ENCODE measurements at places on chromosomes 4 and X.
A peak's percentile ranks its signal among the peaks of the same experiment; 100 is the strongest.

- H3K27ac ChIP-seq, result peak overlapping the region; percentile 96
- peak; percentile 51 for DNase-seq
- peaks cover 29% of the 10 kb centered on the region for H3K4me1 ChIP-seq
- no peaks in the 10 kb centered on the region for H3K27me3 ChIP-seq
- H3K4me3 ChIP-seq, result peak overlapping the region; percentile 61
- no peaks in the 10 kb centered on the region for H3K36me3 ChIP-seq
These were observed 35.9 kb downstream of the ETDC start for GRCh38 chrX:135345107-135345589.

DNA sequence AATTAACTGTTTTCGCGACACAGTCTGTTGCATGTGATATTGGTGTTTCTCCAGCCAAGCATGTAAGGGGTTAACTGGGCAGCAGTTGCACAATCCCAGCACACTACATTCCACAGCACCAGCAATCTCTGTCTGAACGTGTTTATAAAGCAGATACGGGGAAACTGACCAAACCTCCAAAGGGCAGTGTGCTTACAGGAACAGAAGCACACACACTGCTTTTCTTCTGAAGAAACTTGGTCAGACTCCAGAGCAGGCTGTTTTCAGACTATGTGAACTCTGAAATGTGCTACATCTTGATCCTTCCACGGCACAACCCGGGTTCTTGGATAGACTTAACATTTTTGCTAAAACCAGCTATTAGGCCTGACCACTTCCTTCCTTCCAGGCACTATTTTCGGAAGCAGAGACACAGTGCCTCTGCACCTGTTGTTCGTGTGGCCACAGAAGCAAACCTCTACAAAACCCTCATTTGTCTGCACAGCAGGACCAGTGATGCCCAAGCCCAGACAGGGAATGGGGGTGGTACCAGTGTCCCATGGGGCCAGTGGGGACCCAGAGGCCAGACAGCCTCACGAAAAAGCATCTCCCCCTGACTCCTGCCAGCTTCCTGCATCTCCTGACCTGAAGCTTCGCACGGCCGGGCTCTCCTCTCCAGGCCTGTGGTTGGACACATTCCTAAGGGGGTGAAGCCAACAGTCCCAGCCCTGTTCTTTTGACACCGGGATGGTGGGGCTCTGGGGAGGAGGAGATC is 90.1 kb downstream of the IRF2 start:
- peak overlapping the region; percentile 20 for H3K4me3 ChIP-seq
- H3K4me1 ChIP-seq, result peaks cover 62% of the 10 kb centered on the region
- H3K27ac ChIP-seq, result peak overlapping the region; percentile 88
- H3K27me3 ChIP-seq, result no peaks in the 10 kb centered on the region
- peak; percentile 78 for DNase-seq

DNA sequence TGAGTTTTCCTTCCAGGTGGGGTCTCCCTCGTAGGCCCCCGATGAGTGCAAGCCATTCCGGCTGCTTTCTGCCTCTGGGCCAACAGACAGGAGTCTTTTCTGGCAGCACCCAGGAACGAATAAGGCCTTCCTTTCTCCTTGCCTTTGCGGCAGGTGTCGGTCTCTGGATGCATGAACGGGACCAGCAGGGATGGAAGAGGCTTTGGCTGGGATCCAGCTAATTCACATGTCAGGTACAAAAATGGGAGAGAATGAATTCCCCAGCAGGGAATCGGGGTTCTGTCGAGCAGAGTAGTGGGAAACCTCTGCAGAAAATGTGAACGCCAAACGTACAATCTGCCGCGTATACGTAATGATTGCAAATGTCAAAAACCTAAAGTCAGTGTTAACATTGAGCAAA is 146.1 kb upstream of the TBL1X start:
- H3K27me3 ChIP-seq, result no peaks in the 10 kb centered on the region
- no peak overlapping the region for H3K4me3 ChIP-seq
- DNase-seq, result no peak
- H3K4me1 ChIP-seq, result no peaks in the 10 kb centered on the region
- no peak overlapping the region for H3K27ac ChIP-seq

DNA sequence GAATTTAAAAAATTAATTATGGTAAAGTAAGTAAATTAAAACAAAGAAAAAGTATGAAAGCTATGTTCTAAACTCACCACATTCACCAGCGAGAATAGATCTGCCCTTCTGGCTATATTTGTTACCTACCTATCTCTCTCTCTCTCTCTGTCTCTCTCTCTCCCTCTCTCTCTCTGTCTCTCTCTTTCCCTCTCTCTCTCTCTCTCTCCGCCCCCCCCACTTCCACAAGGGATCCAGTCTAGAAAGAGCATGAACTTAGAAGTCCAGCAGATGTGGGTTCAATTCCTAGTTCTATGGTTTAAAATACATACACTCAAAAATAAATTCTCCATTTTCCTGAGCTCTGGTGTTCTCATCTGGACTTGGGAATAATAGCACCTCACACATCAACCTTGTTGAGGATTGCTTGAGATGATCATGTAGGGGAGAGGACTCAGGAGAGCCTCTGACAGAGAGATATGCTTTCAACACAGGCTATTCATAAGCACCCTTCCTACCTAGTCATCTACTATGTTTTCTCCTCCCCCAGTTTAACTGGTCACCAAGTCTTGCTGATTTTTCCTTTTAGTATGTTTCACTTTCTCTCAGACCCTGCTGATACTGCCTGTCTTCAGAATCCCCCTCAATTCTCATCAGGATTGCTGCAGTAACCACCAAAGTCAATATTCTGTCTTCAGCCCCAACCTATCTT is 64.7 kb downstream of the SLC7A11 start:
- H3K36me3 ChIP-seq, result no peaks in the 10 kb centered on the region
- no peaks in the 10 kb centered on the region for H3K27me3 ChIP-seq
- peaks cover 19% of the 10 kb centered on the region for H3K4me1 ChIP-seq
- H3K27ac ChIP-seq, result no peak overlapping the region
- H3K4me3 ChIP-seq, result no peak overlapping the region

DNA sequence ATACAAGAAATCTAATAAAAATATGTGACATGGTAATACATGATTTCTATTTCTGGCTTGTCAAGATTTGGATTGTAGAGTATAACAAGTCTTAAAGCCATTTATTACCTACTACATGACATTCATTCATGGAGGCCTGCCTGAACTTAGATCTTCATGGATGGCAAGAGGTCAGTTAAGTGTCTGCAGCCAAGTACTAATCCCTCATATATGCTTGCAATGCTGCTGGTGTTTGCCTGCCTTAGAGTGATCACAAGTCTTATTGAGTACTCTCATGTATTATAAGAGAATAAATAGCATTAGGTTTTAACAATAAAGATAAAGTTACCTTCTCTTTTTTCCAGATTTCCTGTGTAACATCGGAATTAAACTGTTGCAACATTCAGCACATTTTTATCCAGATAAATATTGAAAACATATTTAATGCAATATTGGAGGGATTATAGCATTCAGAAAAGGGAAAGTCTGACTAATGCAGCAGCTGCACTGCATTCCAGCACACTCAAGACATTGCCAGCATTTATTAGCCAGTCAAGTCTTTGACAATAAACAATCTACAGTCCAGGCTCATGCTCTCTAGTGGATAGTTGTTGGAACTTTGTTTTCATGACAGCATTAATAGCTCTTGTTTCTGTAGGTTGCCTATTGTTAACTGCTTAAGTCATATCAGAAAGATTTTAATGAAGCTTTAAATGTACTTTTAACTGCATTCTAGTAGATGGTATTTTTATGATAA is 737.1 kb downstream of the FAT4 start:
- no peak overlapping the region for H3K4me3 ChIP-seq
- H3K4me1 ChIP-seq, result no peaks in the 10 kb centered on the region
- H3K36me3 ChIP-seq, result no peaks in the 10 kb centered on the region

DNA sequence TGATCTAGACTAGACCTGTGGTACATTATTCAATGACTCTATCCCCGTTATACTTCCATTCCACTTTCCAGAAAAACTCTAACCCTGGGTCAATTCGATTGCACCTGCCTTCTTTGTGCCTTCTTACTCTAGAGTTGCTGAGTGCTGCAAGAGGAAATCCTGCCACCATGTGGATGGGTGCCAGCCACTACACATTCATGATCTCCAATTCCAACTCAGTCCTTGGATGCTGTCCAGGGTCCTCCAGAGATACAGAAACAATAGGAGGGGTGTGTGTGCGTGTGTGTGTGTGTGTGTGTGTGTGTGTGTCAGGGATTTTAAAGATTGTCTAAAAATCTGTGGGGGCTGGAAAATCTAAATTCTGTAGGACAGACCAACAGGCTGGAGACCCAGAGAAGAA is 42.9 kb upstream of the INTS6L start:
- no peaks in the 10 kb centered on the region for H3K27me3 ChIP-seq
- no peaks in the 10 kb centered on the region for H3K36me3 ChIP-seq
- H3K4me3 ChIP-seq, result no peak overlapping the region

DNA sequence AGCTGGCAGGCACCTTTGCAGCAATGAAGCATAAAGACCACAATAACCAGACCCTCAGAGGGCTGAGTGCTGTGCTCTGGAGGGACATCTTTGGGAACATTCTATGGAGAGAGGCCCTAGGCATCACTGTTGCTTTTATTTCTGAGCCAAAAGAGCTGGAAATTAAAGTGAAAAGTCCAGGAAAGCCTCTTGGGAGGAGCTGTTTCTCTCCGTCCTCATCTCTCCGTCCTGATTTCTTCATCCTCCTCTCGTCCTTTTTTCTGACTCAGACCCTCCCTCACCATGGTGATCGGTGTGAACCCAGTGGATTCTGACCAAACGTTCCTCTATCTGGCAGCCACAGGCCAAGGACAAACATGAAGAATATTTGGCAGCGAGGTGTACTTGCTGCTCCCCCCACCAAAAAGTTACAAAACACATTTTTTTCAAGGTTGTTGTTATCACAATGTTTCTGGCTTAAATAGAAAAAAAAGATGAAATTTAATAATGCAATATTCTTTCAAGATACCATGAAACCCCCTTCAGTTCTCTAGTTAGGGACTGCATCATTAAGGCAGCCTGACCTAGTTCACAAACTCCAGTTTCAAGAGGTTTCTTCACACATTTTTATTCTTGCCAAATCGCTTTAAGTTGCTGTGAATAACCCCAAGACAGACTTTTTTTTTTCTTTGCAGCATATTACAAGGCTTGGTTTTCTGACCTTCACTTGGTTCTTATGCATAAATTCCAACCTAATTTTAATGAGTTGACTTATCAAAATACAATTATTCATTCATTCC is 80.2 kb downstream of the SCD5 start:
- no peaks in the 10 kb centered on the region for H3K4me1 ChIP-seq
- no peak overlapping the region for H3K4me3 ChIP-seq

DNA sequence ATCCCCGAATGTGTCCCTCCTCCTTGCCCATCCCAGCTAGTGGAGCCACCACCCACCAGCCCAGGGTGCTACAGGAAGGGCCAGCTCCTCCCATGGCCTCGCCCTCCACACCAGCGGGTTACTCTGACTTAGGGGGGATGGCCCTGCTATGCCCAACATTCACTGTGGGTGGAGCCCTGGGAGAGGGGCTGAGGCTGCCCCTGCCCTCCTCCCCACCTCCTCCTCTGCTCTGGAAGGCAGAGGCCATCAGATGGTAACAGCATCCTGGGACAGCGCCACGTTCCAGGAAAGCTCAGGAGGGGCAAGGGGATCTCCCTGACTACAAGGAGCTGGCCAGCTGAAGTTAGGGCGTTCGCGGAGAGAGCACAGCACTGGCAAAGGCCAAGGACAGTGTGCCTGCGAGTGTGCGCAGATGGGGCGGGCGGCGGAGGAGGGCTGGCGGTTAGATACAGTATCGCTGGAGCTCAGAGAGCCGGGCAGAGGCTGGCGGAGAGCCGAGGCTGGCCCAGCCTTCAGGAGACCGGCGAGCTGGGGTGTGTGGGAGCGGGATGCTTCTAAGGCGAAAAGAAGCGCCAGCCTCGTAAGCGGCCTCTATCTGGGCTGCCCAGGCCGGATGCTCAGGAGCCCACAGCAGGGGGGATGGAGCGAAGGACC is 1.5 kb downstream of the JAKMIP1 start:
- H3K36me3 ChIP-seq, result no peaks in the 10 kb centered on the region
- H3K4me3 ChIP-seq, result peak overlapping the region; percentile 78
- H3K27ac ChIP-seq, result peak overlapping the region; percentile 47

GRCh38 chr4:108484187-108484586 is 136.2 kb upstream of the RPL34 start:
- no peak overlapping the region for H3K27ac ChIP-seq
- H3K36me3 ChIP-seq, result no peaks in the 10 kb centered on the region
- no peak for DNase-seq

GRCh38 chr4:156929386-156930105 is 42.1 kb downstream of the PDGFC start:
- H3K4me3 ChIP-seq, result no peak overlapping the region
- H3K27me3 ChIP-seq, result no peaks in the 10 kb centered on the region
- no peak for DNase-seq
- no peak overlapping the region for H3K27ac ChIP-seq
- H3K4me1 ChIP-seq, result peaks cover 8% of the 10 kb centered on the region
- H3K36me3 ChIP-seq, result no peaks in the 10 kb centered on the region

DNA sequence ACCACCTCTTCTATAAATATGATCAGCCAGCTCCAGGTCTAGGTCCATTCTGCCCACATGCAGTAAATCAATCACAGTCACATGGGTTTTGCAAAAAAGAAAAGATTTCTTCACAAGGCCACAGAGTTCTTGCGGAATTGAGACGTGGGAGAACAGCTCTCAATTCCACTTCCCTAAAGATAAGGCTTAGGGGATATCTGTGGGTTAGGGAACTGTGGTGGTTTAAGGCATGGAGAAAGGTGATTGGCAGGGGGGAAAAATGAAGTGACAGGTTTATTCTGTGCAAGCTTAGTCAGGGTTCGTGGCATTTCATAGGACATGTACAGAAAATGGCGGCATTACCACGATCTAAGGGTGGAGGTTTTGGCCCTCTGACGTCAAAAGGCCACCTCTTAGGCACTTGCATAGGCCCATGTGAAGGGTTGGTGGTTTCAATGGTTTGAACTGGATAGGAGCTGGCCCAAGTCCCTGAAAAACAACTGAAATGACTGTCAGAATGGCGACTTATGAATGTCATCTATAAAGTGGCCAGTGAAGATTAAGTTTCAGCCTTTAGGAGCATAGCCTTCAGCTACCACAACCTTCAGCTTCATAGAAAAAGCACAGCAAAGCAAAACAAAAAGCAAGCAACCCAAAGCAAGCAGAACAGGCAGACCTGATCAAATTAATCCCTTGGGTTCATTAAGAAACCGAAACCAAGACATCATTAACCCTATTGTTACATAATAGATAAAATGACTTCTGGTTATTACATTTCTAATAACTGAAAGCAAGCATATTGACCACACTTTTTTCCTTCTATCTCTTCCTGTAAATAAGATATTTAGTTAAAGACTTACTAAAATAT is 289.8 kb upstream of the SFRP2 start:
- H3K36me3 ChIP-seq, result no peaks in the 10 kb centered on the region
- no peak for DNase-seq
- H3K4me3 ChIP-seq, result no peak overlapping the region
- no peaks in the 10 kb centered on the region for H3K4me1 ChIP-seq

Measured in stomach (tissue), 19 donors.